ENCODE measurements at places on chromosomes 12 and 14. TPM values are rescaled to one million over a fixed set of nuclear protein-coding genes. Genes with fewer than 3 reads are reported as not detected.

Gene METTL1
- total RNA-seq, result 2.8 TPM

Gene MAX
- 64.8 TPM for total RNA-seq

Gene NT5DC3
- 5.5 TPM for total RNA-seq

Gene OR4K2
- total RNA-seq, result not detected

Gene RNFT2
- total RNA-seq, result 4.9 TPM

Gene BCL2L2
- total RNA-seq, result 20.8 TPM

Gene WNT1
- total RNA-seq, result 0.20 TPM

Gene NRXN3
- total RNA-seq, result 6.7 TPM

Gene PIWIL1
- not detected for total RNA-seq

Gene IL23A
- 0.34 TPM for total RNA-seq

Gene NOVA1
- total RNA-seq, result 3.2 TPM

Gene CNTN1
- total RNA-seq, result 47.6 TPM

Gene SLC10A1
- total RNA-seq, result not detected

Gene GALNT4
- total RNA-seq, result 9.6 TPM

Gene GZMB
- total RNA-seq, result 5.1 TPM

Data from lung (tissue), 17 donors.